Osteoblast (primary cell): ENCODE measurements at places on chromosomes 16 and 17. TPM values are rescaled to one million over a fixed set of nuclear protein-coding genes. Genes with fewer than 3 reads are reported as not detected.

DNA sequence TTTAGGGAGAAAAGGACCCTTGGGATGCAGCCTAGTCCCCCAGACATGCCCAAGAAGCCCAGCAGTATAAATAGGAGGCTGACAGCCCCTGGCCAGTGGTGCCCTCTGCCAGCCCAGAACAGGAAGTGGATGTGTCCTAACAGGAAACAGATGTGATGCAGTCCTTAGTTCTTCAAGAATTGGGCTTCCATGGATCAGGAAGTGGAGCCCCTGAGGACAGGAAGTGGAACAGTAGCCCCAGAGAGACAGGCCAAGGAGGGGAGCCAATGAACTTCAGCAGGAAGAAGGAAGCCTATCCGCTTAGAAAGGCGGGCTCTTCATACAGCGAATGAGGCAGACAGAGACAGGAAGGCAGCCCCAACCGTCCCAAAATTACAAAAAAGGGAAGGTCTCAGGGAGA is 7.2 kb downstream of the CTF1 start:
- H3K27me3 ChIP-seq, result no peaks in the 10 kb centered on the region
- peak; percentile 80 for DNase-seq
- H3K27ac ChIP-seq, result no peak overlapping the region
- H3K36me3 ChIP-seq, result no peaks in the 10 kb centered on the region

Gene VAT1L
- under 0.01 TPM in 1 of 2 replicates, not detected in the other for total RNA-seq

Gene KDM6B
- 5.6 and 12.3 TPM in 2 replicates for total RNA-seq

DNA sequence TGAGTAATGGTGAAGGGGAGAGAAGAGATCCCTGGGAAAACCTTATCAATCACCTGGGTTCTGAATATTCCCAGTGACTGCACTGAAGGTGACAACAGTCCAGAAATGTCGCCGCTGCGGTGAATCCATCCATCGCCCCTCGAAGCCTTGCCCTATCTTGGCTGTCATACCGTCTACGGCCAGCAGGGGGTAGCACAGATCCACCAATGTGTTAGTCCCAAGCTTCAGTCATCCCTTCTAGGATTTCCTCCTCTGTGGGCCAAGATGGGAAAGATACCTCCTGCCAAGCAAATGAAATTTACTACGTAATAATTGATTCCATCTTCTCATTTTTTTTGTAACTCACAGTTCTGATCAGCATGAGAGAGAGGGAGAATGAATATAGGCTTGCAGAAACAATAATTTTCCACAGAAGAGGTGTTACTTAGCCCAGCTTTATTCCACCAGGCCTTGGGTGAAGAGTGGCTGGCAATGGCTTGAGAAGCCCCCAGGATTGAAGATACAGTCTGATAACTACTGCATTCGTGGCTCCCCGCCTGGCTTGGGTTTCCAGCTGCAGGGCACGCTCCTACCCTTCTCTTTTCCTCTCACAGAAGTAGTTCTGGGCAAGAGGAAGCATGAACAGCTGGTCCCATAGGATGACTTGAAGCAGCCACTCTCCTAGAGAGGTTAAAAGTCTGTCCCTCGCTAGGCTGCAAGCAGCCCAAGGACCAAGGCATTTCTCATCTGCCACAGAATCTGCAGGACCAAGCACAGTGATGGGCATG is 2.6 kb upstream of the FMNL1 start:
- no peaks in the 10 kb centered on the region for H3K36me3 ChIP-seq
- no peak overlapping the region for H3K27ac ChIP-seq
- H3K4me3 ChIP-seq, result peak overlapping the region; percentile 39
- H3K4me1 ChIP-seq, result peaks cover 2% of the 10 kb centered on the region
- peak; percentile 98 for DNase-seq
- peaks cover 30% of the 10 kb centered on the region for H3K27me3 ChIP-seq
